ENCODE measurements at places on chromosomes 7 and 10.

DNA sequence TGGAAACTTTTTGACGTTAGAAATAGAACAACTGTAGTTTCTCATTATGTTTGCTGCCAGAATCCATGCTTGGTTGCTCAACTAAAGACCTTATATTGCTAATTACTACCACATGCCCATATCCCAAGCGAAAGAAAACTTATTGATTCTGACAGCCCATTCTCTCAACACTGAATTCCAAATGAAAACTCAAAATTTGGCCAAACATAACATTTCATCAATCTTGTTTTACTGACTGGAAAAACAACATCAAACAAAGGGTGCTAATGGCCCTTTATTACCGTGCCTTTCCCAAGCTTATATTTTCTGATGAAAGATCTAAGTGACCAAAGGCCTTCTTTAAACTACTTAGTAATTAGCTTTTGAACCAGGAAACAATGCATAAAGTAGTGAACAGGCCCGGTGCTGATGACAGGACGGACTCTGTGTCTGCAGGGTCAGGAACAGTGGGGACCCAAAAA, 531.8 kb downstream of the KCNMA1 start:
- no peak for DNase-seq

GRCh38 chr7:130069179-130069977, 956 bp upstream of the KLHDC10 start:
- DNase-seq, result peak; percentile 46

DNA sequence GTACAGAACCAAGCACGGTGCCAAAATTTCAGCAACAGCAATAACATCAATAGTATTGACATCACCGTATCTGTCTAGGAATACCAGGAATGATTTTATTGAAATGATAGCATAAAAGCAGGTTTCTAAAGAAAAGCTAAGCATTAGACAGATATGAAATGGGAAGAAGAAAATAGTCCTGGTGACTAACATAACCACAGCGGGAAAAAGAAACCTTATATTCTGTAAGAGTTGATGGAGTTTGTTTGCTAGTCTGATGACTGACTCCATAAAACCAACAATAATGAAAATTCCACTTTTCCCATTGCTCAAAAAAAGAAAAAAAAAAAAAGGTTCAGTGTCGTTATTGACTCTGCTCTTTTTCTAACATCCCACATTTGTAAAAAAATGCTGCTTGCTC, 668.3 kb downstream of the IPMK start:
- DNase-seq, result no peak

- DNase-seq, result no peak
These were observed 84.8 kb upstream of the LRRC4 start for GRCh38 chr7:128115821-128116723.

DNA sequence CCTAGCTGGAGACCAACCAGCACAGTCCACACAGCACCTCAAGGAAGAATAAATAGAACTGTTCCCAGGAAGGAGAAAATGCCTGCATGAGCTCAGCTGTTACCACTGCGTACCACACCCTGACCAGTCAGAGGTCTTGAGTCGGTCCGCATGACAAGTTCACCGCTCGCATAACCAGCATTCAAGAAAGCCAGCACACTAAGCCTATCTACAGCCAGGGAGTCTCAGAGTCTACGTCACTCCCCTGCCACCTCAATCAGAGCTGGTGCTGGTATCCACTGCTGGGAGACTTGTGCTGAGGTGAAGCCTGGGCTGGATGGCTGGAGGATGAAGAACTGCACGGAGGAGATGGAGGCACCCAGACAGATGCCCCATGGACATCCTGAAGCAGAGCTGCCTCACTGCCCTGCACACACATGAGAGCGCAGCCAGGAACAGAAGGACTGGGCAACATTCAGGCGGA, 19.6 kb downstream of the AKR1C1 start:
- DNase-seq, result no peak

All from HT-29 (cell line).